GM12878 (cell line): ENCODE measurements at places on chromosomes 1 and 21.

DNA sequence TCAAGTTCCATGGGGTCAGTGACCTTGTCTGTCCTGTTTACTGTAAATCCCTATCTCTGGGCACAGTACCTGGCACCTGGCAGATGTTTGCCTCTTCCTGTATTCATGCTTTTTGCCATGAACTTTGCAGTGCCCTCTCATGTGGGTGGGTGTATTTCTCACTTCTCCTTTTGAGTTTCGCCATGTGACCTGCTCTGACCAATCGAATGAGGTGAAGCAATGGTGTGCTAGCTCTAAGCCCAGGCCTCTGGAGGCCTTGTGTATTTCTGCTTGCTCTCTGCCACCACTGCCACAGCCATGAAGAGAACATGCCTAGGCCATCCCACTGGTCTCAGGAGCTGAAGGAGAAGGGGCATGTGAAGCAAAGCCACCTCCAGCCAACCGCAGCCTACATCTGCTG is 185.5 kb upstream of the ZC3H12A start:
- peak; percentile 99 for DNase-seq

DNA sequence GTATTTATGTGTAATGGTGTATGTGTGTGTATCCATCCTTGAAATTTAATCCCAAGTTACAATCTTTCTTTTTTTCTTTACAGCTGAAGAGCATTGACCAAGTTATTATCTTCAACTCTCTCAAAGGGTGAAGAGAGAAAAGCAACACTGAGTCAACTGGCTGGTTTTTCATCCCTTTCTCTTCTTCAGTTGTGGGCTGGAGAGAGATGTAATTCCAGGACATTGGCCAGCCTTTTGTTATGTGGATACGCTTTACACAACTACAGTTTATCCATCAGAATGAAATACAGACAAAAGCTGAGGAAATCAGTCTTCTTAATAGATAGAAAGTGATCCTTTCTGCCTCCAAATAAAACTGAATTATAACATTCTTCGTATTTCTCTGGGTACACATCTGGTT is 357.0 kb upstream of the NCAM2 start:
- no peak for DNase-seq

DNA sequence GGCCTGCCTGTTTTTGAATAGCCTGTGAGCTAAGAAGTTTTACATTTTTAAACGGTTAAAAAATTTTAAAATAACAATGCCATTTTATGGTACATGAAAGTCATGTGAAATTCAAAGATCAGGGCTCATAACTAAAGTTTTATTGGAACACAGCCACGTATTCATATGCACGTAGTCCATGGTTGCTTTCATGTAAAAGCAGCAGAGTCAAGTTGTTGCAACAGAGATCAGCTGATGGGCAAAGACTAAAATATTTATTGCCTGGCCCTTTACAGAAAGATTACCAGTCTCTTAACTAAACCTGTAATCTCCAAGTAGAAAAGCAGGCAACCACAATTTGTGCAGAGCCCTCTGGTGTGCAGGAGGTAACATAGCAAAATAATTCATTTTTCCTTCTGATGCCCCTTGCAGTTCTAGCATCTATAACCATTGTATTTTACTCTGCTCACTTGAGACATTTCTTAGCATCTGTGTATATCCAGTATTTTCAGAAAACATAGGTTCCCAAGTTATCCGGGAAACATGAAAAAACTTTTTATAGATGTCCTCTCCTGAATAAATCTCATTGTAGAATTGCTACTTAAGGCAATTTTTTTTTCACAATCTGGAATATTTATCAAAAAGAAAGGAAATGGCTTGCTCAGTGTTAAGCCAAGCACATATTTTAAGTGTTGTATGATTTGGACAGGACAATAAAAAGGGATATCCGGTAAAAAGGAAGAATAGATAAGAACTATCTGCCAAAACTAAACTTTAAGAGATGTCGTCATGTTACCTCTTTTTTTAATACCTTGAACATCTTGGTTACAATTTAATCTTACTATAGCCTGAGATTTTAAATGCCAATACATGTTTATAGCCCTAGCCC is 430.8 kb downstream of the PLPP3 start:
- no peak for DNase-seq

- DNase-seq: no peak
Measured at GRCh38 chr1:29747196-29747595, 510.9 kb downstream of the PTPRU start.

DNA sequence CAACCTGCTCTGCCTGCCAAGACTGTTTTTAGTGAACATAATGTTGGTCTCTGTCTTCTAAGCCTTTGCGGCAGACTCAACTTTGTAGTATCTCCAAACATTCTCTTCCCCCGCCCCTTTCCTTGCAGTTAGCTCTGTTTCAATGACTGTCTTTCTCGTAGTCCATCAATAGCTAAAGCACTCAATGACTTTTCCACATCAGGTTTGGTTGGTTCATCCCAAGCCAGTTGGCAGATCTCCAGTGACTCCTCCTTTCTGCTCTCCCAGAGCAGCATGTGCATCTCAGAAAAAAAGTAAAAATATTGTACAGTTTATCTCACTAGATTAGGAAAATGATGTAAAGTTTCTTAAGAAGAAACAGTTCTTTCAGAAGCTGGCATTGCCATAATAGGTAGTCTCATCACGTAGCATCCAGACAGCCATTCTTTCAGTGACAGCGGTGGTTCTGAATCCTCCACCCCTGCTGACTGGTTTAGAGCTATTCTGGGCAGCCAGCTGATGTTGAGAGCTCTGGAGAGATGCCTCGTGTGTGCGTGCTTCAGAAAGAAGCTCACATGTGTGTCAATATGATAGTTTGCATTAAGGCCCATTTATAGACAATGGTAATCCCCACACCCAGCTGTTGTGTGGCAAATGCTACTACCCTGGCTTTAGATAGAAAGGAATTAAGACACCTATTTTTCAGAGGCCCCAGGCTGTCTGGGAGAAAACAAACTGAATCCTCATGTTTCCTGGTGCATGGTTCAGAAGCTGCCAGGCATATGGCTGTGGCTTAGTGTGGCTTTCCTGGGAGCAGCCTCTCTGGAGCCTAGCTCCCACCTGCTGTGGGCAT is 53.2 kb downstream of the CNN3 start:
- no peak for DNase-seq

DNA sequence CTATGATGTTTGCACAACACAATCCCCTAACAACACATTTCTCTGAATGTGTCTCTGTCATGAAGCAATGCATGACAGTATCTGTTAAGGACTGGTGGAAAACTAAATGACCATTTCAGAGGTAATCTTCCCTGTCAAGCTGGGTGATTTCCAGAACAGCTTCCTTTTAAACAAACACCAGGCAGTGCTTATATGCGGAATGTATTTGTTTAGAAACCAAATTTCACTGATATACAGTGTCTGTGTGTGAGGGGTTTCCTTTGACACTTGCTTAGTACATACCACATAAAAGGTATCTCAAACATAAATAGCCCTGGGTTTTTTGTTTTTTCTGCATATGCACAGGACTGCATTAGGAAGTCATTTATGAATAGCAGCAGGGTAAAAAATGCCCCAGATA is 95.6 kb downstream of the TGFBR3 start:
- no peak for DNase-seq

DNA sequence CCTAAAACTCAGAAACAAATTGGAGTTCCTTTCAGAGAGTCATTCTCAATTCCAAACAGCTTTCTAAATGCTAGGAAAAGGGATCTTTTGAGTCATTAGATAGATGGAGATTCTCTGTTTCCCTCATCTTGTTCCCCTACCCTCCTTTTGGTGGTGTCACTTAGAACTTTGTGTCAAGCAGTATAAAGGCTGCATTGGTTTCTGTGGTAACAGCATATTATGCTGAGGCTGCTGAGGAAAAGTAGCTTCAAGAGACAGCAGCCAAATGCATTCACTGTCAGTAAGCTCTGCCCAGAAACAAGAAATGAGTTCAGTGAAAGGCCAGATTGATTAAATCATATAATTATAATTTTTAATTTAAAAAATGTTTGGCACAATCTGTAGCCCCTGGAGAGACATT is 144.1 kb downstream of the LRRC40 start:
- DNase-seq: no peak

DNA sequence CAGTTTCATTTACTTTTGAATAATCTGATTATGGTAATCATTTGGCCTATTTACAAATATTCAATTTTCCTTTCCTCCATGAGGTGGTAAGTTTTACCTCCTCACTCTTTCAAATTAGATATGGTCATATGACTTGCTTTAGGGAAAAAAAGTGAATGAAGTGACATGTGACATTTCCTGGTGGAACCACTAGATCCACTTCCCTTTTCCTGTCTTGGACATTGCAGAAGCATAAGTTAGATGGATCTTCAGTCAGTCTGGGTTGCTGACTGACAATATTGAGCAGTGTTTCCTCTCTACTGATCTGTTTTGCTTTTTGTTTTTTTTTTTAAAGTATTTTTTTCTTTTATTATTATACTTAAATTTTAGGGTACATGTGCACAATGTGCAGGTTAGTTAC is 481.1 kb upstream of the PTBP2 start:
- no peak for DNase-seq

DNA sequence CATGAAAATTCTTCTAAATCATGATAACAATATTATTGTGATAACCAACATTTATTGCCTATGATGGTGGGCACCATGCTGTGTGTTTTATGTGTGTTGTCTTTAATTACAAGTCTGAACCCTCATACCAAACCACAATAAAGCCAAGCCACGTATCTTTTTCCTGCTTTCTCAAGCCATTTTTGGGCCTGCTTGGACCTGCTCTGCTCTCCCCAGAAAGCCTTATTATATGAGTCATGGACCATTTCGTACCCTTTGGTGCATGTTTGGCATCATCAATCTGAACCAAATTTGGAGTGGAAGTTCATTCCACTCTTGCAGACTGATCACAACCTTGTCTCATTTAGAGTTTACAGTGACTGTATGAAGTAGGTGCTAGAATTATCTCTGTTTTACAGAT is 87.3 kb upstream of the CD53 start:
- DNase-seq: no peak

DNA sequence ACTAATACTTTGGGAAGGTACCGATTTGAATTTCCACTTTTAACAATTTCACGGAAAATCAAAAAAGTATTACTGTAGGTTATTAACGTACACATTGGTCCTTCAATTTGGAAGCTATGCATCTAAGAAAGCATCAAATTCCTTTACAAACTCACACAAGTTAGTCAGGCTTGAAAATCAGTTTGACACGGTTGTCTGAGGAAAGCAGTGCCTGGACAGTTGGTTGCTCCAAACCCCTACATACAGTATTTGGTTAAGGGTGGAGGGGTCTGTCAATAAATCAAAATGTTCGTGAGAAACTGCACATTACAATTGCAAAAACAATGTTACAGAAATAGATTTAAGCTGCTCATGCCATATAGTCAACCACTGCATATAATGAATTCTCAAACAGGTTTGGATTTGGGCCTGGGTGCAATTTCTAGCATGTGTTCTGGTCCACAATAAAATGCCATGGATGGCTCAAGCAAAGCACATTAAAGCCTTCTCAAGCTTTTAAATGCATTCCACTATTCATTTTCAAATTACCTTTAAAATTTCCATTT is 19.9 kb upstream of the RBM34 start:
- no peak for DNase-seq

DNA sequence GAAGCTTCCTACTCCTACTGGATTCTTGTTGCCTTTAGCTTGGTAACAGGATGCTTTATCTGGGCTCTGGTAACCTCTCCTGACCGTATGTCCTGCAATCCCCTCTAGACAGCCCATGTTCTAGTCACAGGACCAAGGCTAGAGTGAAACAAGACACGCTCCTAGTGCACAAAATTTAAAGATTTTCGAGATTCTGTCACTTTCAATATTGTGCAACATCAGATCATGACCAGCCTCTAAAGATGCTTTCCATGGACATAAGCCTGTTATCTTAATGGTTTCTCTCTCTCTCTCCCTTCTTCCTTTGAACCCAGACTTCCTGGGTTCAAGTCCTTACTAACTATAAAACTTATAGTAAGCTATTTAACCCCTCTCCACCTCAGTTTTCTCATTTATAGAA is 1.6 kb upstream of the LY9 start:
- DNase-seq: no peak

- DNase-seq: no peak
Measured at GRCh38 chr1:193629875-193630274, 443.5 kb upstream of the B3GALT2 start.

DNA sequence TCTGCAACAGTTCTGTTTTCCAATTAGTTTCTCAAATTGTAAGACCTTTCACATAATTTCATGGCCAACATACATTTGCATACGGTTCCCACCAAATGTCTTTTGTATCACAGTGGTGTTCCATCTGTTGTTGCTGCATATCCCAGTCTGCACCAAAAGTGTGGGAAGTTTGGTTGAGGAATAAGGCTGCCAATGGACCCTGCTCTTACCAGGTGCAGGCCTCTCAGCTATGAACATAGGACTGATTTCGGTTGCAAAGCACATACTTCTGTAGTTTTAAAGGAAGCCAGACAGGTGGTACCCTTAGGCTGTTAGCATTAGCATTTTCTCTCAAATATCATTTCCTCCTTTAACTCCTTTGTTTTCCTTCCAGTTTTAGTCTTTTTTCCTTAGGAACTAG is 33.8 kb downstream of the ADGRL4 start:
- DNase-seq: no peak

DNA sequence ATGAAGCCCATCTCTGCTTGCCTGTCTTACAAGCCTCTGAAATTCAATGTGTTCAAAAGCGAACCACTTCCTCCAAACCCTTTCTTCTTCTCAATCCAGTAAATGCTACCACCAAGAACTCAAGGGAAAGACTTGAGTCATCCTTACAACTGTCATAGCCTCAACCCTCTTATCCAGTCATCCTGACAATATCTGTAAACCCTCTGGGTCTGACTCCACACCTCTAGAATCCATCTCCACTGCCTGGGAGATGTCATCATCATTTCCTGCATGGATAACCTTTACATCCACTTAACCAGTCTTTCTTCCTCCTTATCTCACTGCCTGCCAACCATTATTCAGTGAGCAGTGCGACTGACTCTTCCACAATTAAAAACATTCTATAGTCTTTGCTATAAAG is 441.1 kb downstream of the SETD4 start:
- DNase-seq: no peak

GRCh38 chr1:39776400-39776713 is 5.2 kb upstream of the OXCT2 start:
- peak; percentile 52 for DNase-seq

- no peak for DNase-seq
Measured at GRCh38 chr1:228008391-228009115, 1.8 kb downstream of the WNT3A start.

DNA sequence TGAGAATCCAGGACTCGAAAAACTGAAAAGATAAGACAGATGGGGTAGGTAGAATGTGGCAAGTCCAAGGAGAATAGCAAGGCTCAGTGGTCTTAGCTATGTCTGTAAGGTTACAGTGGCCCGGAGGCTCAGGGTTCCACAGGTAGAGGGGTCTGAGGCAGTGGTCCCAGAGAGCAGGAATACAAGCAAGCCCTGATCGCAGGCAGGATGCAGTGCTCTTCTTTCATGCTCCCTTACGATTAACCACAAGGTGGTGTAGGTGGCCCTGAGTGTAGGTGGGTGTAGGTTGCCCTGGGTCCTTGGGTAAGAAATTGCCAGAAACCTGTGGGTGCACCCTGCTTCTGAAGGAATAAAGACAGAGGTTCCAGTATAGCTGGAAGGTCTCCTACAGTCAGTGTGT is 99.1 kb upstream of the RAB3GAP2 start:
- no peak for DNase-seq
